ENCODE measurements at places on chromosomes 6 and 20. TPM values are rescaled to one million over a fixed set of nuclear protein-coding genes. Genes with fewer than 3 reads are reported as not detected.

DNA sequence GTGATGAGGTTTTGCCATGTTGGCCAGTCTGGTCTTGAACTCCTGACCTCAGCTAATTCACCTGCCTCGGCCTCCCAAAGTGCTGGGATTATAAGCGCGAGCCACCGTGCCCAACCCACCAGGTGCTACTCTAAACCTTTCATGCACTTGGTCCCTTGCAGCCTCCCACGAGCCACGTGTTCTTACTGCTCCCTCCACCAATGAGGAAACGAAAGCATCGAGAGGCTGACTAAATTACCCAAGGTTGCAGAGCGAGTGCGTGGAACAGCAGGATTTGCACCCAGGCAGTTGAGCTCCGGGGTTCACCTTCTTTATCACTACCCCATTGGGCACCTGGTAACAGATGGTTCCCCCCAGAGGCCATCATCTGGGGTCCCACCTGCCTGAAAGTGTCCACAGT lies 208.3 kb downstream of the LY86 start:
- no peak for DNase-seq

DNA sequence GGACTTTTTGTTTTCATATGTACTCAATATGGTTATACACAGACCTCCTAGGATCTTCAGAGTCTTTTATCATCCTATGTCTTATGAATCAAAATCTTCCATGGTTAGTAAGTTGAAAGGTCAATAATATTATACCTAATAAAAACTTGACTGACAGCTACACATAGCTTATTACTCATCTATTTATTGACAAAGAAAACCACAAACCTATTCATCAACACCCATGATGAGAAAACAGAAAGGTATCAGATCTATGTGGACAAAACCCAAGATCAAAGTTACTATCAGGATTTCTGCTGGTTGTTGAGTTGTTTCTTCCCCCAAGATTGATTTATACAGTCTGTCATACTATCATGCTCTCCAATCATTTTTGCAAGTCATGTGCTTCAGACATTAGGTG lies 460.1 kb upstream of the MANEA start:
- DNase-seq: no peak

- DNase-seq: no peak
Measured at GRCh38 chr6:45722876-45723275, 292.8 kb downstream of the CLIC5 start.

GRCh38 chr6:17865798-17866725 lies 121.4 kb downstream of the KIF13A start:
- DNase-seq: no peak

- DNase-seq: no peak
Measured at GRCh38 chr6:334536-335510, 42.5 kb downstream of the DUSP22 start.

- DNase-seq: no peak
Measured at GRCh38 chr6:116307001-116307400, 27.3 kb upstream of the TSPYL1 start.

DNA sequence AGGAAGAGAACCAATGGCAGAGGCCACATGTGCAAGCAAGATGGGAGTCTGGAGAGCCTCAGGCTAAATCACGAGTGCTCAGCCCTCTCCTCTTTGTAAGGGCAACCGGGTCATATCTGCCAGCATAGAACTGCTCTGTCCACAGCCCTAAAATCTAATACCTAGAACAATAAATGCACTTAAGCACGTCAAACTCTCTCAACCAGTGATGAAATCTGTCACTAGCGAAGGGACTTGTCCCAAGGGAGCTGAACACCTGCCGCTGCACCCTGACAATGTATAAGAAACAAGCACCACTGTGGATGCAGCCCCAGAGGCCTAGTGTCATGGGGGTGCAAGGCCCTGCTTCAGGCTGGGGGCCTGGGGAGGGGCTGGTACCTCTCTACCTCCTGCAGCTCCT lies 82.5 kb downstream of the PRL start:
- DNase-seq: no peak

DNA sequence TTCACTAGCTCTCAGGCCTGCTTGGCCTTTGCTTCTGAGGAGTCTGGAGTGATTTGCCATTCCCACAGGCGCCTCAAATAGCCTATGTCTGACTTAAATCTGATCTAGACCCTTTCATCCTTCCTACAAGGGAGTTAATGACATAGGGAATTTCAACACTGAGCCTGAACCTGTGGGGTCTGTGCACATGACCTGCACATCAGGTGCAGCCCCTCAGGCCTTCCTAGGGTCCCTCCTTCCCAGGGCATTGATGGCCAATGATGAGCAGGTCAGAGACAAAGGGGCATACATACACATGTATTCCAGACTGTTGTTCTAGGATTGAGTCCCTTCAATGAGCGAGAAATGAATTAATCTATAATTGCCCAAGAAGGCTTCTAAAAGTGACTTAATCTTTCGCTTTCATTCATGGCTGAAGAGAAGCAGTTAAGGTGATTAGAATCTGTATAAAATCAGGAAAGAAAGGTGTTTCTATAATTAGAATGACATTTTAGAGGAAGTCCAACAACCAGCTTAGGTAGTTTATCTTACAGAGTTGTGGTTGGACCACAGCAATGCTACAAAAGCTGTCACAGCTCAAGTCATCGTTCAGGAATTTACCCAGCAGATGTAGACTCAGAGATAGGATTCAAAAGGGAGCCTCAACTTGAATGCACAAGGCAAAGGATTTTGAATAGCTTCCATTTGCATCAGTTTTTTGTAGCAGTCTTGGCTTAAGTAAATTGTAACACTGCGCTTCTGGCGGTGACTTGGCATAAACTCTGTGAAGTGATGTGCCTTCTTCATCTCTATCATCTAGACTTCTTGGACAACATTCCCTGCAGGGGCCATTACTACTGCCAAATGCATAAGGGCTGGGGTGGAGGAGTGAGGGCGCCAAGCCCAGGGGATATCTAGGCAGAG lies 27.0 kb upstream of the TBC1D7 start:
- DNase-seq: no peak

- no peak for DNase-seq
Measured at GRCh38 chr6:17845598-17845997, 138.9 kb upstream of the NUP153 start.

- DNase-seq: no peak
Measured at GRCh38 chr20:63301671-63302070, 8.7 kb downstream of the COL20A1 start.

DNA sequence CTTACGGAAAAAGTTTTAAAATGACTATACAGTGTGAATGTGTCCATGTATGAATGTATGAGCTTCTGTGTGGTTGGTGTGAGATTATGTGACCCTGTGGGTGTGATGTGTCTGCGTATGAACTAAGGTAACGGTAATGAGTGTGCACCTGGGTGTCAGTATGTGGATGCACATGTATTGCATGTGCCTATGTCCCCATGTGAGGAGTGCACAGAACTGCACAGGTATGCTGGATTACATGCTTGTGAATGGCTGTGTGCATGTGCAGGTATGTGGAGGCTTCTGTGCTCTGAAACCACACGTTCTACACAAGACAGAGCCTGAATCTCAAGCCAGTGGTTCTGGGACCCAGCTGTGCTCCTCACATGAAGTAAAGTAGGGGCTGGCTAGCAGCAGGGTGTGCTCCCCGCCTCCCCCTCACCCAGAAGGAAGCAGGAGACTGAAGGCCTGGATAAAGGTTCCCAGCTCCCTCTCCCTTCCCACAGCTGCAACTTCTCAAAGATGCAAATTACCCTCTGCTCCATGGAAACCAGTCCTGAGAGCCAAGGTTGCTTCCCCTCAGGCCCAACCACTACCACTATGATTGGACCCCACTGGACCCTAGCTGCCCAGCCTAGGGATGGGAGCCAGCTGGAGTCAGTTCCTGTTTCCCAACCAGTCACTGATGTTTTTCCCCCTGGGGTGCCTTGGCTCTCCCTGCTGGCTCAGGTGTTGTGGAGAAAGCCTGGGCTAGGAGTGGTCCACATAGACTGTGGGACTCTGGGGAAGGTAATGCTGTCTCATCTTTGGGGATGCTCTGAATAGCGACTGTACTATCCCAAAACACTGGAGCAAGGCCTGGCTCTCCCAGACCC lies 24.8 kb upstream of the SPDEF start:
- DNase-seq: no peak

- no peak for DNase-seq
Measured at GRCh38 chr6:14401246-14401645, 283.7 kb downstream of the CD83 start.

- no peak for DNase-seq
Measured at GRCh38 chr20:20412750-20413149, 44.8 kb downstream of the INSM1 start.

- DNase-seq: no peak
Measured at GRCh38 chr6:157246048-157246630, 77.2 kb downstream of the TMEM242 start.

- DNase-seq: no peak
Measured at GRCh38 chr20:13412806-13413445, 191.9 kb downstream of the ISM1 start.

GRCh38 chr20:47854687-47855212 lies 69.5 kb upstream of the SULF2 start:
- DNase-seq: no peak

DNA sequence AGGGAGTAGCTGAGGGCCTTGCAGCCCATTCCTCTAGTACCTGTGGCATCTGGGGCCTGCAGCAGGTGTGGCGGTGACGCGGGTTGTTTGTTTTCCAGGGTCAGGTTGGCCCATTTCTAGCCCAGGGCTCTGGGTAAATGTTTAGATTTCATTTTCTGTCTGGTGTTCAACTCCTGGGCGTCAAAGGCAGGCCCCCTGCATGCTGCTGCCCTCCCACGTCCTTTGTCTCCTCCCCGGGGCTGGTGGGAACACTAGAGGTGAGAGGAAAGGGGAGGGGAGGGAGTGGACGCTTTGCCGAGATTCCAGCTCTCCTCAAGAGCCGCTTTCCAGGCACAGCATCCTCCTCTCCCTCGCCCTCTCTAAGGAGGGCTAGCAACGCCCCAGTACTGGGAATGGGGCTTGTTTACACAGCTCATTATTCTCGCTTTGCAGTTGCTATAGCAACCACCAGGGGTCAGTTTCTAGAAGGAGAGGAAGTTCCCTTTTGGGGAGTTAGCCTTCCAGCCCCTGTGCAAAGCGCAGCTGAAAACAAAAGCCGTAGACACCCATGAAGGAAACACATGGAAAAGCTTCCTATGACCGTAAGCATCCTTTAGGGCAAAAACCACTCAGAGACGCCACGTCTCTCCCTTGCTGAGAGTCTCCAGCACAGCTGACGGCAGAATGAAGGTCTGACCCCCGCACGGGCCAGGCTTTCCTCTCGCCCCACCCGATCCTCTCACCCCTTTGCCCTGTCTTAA lies 170.6 kb downstream of the LY86 start:
- peak; percentile 25 for DNase-seq

GRCh38 chr20:19318610-19319009 lies 106.2 kb downstream of the SLC24A3 start:
- DNase-seq: no peak

DNA sequence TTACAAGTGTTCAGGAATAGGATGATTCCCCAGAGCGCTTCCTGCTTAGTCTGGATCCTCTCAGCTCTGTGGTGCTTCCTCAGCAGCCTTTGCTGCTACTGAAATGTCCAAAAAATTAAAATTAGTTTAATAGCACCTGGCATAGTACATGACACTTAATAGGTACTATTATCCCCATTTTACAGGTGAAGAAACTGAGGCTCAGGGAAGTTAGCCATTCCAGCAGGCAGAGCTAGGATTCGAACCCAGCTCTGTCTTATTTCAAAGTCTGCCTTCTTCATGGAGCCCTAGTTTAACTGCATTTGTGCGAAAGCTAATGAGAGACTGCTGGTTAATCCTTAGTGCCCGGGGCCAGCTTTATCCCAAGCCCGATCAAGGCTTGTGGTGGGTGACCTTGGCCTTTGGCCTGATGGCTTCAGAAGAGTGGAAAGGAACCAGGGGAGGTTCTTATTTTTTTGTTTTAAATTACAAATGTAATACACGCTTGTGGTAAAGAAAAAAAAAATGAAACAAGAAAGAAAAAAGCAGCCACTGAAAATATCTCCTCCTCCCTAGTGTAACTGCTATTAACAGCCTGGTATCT lies 30.1 kb downstream of the TOX2 start:
- DNase-seq: no peak

- DNase-seq: no peak
Measured at GRCh38 chr20:46144432-46145025, 26.4 kb downstream of the CD40 start.

GRCh38 chr6:163288915-163289314 lies 125.6 kb upstream of the QKI start:
- DNase-seq: no peak

DNA sequence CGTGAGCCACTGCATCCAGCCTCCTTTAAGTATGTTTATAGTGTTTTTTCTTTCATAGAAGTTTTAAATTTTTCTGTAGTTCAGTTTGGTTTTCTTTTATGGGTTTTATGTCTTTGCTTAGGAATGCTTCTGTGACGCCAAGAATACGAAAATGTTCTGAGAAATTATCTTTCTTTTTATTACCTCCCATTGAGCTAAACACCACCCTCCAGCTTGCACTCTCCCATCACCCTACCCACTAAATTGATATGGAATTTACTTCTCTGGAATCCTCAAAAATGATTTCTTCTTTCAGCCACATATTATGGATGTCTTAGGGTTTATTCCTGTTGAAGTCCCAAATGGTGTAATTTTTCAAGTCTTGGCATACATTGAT lies 38.1 kb downstream of the JARID2 start:
- DNase-seq: no peak

- no peak for DNase-seq
Measured at GRCh38 chr6:43367245-43367984, 2.0 kb downstream of the ZNF318 start.

DNA sequence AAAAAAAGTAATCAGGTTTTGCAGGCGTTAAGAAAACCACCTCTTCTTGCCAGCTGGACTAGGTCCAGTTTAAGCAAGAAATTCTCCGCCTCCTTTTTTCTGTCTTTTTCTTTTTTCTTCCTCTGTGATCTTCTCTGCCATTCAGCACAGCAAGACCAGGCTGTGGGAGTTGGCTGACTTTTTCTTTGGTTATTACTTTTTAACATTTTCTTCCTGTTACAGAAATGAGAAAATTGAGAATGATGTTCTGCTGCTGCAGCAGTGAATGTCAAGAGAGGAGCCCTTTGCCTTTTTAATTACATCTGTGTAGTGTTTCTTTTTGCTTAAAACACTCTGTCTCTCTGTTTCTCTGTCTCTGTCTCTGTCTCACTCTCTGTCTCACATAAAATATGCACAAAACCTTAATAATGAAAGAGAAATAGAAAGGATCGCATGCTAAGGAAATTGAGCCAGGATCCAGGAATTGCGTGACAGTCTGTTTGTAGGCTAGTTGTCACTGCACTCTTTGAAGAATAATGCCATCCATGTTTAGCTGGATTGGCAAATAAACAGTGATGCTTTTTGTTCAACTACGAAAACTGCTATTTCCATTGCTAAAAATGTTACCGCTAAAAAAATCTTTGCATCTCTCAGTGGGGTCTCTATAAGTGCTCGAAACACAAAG lies 103.2 kb upstream of the SUPT3H start:
- DNase-seq: no peak

- no peak for DNase-seq
Measured at GRCh38 chr6:126923807-126924206, 194.7 kb upstream of the RSPO3 start.

Gene LKAAEAR1
- total RNA-seq: not detected

Gene SLC12A5
- 0.66 TPM for total RNA-seq

Gene PCIF1
- total RNA-seq: 31.8 TPM

Gene GDAP1L1
- not detected for total RNA-seq

Gene PLG
- not detected for total RNA-seq

Gene DOK5
- total RNA-seq: 17.3 TPM

Gene TRIM31
- not detected for total RNA-seq

Gene ZNF512B
- 21.4 TPM for total RNA-seq

Gene CCN6
- total RNA-seq: not detected

Gene KCNK5
- total RNA-seq: 8.8 TPM

Gene C6orf163
- total RNA-seq: 2.7 TPM

Gene NANP
- 9.5 TPM for total RNA-seq

Data from activated naive CD4-positive, alpha-beta T cell treated with anti-CD3 and anti-CD28 coated beads, Interleukin-2, amount 50 U/mL, for 72 hours (primary cell).